Stimulated activated CD4-positive, alpha-beta T cell treated with anti-CD3 and anti-CD28 coated beads, Interleukin-2, amount 100 ng/mL, for 48 hours (primary cell): ENCODE measurements at places on chromosomes 1 and 21.

- no peak for DNase-seq
These were observed 188.3 kb downstream of the ASTN1 start for GRCh38 chr1:176976225-176976624.

GRCh38 chr1:57957576-57957975 is 533.7 kb upstream of the DAB1 start:
- DNase-seq: no peak

DNA sequence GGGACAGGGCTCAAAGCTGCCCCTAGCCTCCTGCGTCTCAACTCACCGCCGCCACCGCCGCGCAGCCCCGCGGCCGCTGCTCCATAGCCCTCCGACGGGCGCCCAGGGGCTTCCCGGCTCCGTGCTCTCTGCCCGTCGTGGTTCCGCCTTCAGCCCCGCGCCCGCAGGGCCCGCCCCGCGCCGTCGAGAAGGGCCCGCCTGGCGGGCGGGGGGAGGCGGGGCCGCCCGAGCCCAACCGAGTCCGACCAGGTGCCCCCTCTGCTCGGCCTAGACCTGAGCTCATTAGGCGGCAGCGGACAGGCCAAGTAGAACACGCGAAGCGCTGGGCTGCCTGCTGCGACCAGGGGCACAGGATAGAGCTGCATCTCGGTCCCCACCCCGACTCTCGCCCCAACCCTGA is at the start of gene TNFRSF25:
Gene TNFRSF25 (minus strand): TSS at position 151 of the 400 bp plus-strand sequence. CDS start 66 bp downstream, at position 85.
- DNase-seq: peak; percentile 48

GRCh38 chr1:112177314-112177713 is 187.8 kb upstream of the KCND3 start:
- no peak for DNase-seq

DNA sequence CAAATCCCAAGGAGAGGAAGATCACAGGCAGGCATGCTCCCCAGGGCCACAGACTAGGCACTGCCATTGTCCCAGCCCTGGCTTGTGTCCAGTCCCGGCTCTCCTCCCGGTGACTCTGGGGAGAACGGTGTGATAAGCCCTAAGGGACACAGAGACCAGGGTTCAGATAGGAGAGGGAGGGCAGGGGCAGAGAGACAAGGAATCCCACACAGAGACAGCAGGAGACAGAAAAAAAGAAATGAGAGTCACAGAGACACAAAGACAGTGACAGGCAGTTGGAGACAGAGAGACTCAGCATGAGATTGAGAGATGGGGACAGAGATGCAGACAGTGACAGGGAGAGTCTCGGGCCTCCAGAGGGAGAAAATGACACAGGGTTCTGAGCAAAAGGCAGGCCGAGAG is 361 bp downstream of the INSRR start:
- no peak for DNase-seq

GRCh38 chr1:27572019-27572678 is 31.8 kb downstream of the AHDC1 start:
- no peak for DNase-seq

GRCh38 chr1:168987330-168987729 is 119.2 kb upstream of the ATP1B1 start:
- DNase-seq: no peak

- no peak for DNase-seq
These were observed 124.9 kb upstream of the IFFO2 start for GRCh38 chr1:19081218-19081893.
